SW 1271 (cell line): ENCODE measurements at places on chromosomes 3 and 15.

DNA sequence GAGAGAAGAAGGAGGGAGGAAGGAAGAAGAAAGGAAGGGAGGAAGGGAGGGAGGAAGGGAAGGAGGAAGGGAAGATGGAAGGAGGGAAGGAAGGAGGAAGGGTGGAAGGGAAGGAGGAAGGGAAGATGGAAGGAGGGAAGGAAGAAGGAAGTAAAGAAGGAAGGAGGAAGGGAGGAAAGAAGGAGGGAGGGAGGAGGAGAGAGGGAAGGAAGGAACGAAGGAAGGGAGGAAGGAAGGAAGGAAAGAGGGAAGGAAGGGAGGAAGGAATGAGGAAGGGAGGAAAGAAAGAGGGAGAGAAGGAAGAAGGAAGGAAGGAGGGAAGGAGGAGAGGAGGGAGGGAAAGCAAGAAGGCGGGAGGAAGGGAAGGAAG lies 31.8 kb upstream of the ALDH1L1 start:
- DNase-seq: no peak

- no peak for DNase-seq
Observed at GRCh38 chr15:33503681-33504080, 192.9 kb downstream of the RYR3 start.

DNA sequence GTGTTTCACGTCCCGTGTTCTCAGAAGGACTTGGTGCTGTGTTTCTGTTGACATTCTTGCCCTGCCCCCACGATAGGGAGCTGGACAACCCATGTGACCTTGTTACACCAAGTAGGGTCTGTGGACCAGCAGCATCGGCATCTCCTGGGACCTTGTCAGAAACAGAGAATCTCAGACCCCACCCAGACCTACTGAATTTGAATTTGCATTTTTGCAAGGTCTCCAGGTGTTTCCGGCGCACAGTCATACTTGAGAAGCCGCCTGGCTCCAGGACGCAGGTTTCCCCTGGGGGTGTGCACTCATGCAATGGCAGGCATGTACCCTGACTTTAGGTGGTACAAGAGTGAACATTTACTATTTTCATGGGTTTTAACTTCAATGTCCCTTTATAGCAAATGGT lies 117.9 kb downstream of the TLE3 start:
- no peak for DNase-seq

DNA sequence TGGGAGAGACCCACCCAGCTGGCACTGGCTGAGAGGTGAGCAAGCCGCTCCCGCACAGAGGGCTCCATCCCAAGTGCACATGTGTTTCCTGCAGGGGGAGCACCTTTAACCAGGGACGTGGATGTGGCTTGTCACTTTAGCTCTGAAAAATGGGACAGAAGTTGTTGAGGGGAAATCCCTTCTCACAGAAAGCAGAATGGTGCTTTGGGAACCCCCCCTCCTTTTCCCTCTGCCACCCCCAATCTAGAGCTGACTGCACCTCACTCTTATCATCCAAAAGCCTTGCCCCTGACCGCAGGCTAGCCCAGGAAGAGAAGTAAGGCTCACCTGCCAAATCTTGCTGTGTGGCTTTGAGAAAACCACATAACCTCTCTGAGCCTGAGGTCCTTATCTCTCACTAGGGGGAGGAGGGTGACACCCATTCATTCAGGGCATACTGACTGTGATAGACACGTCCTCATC lies 77.9 kb downstream of the RPN1 start:
- no peak for DNase-seq

GRCh38 chr15:52217186-52217585 lies 26.0 kb upstream of the GNB5 start:
- DNase-seq: no peak

- no peak for DNase-seq
Observed at GRCh38 chr3:7447197-7447769, 586.4 kb downstream of the GRM7 start.

- no peak for DNase-seq
Observed at GRCh38 chr15:67690936-67691335, 134.4 kb upstream of the SKOR1 start.

DNA sequence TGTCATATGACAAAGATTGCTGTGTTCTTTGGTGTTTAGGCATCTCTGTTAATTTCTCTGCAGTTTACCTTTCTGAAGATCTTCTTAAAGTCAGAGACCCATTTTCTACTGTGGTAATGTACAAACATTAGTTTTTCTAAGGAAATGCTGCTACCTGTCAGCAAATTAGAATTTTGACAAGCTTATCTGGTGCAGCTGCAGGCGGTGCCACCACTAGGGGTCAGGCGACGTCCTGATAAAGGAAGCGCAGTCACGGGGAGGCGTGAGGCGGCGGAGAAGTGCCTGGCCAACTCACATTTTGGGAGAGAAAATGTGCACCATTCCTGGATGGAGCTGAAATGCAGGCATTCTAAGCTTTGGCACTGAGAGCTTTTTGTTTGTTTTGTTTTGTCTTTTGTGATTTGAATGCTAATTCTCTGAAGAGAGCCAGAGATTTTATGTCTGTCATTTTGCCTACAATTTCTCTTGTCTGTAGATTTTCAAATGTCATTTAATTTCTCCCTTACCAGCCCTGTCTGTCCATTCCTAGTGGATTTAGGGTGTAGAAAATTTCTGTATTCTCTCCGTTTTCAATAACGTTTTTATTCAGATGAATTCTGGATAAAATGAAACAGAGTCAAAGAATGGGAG lies 24.9 kb upstream of the SIAH2 start:
- DNase-seq: peak; percentile 48

GRCh38 chr3:121913305-121913990 lies 19.2 kb downstream of the SLC15A2 start:
- DNase-seq: no peak
